Caco-2 (cell line): ENCODE measurements at places on chromosomes 7 and 10. TPM values are rescaled to one million over a fixed set of nuclear protein-coding genes. Genes with fewer than 3 reads are reported as not detected.

DNA sequence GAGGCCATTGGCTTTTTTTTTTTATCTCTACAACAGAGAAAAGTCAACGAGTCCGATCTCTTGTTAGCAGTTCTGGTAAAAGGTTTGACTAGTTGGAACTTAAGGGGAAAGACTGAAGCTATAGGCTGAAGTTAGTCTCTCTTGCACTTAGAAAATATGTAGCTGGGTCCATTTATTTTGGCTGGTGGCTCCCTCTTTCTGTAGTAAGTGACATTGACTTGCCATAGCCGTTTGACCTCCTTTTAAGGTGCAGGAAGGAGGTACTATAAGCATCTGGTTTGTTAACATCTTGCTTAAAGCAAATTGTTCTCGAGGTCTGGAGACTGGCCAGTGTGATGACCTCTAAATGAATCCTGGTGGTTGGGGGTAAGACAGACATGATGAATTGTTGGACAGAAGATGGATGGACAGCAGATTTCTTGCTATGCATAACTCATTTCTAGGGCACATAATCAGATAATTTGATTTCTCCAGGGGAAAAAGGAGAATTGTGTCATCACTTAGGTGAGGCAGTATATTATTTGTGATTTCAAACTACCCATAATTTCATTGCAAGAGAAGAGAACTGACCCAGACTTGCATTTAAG, 356.3 kb upstream of the GALNT17 start:
- peaks cover 4% of the 10 kb centered on the region; the same call in 1 of the 2 replicates for H3K36me3 ChIP-seq
- H3K4me1 ChIP-seq = peaks cover 2% of the 10 kb centered on the region; the same call in 1 of the 2 replicates
- H3K4me3 ChIP-seq = no peak overlapping the region
- H3K27ac ChIP-seq = no peak overlapping the region
- H3K27me3 ChIP-seq = no peaks in the 10 kb centered on the region
- DNase-seq = no peak

HPSE2 gene
- not detected in 2 replicates for total RNA-seq

CLRN3 gene
- 0.93 and 1.1 TPM in 2 replicates for total RNA-seq

DNA sequence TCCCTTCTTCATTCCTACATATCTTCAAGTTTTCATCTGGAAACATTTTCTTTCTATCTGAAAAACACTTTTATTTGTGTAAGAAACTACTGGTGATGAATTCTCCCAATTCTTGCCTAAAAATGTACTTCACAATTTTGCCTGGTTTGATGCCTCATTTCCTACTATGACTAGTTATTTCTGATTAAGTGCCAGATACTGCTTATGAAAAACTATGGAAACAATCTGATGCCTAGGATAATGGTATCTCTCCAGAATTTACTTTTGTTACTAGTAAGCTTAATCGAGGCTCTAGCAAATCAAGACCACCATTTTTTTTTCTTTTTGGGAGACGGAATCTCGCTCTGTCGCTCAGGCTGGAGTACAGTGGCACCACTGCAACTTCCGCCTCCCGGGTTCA, 31.3 kb downstream of the CACUL1 start:
- no peak overlapping the region for H3K27ac ChIP-seq
- H3K36me3 ChIP-seq = peaks cover 2% of the 10 kb centered on the region
- no peaks in the 10 kb centered on the region for H3K27me3 ChIP-seq
- H3K4me1 ChIP-seq = no peaks in the 10 kb centered on the region

DNA sequence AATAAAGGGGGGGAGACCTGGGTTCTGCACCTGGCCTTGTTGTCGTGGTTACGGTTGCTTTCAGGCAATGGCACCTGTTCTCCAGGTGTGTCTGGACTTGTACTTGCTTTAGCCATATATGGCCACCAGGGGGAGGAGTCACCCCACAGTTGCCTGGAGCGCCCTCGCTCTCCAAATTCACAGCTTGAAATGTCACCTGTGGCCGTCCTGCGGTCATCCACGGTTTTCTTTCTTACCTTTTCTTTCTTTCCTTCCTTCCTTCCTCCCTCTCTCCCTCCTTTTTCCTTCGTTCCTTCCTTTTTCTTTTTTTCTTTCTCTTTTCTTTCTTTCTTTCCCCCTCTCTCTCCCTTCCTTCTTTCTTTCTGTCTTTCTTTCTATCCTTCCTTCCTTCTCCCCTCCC, 157.2 kb upstream of the ZNF92 start:
- H3K4me1 ChIP-seq = no peaks in the 10 kb centered on the region
- no peak overlapping the region for H3K27ac ChIP-seq
- no peak overlapping the region for H3K4me3 ChIP-seq
- no peaks in the 10 kb centered on the region for H3K36me3 ChIP-seq

GRCh38 chr7:69753981-69754380, 155.7 kb downstream of the AUTS2 start:
- no peaks in the 10 kb centered on the region for H3K27me3 ChIP-seq
- H3K4me1 ChIP-seq = peaks cover 10% of the 10 kb centered on the region
- H3K4me3 ChIP-seq = no peak overlapping the region
- DNase-seq = no peak

DNA sequence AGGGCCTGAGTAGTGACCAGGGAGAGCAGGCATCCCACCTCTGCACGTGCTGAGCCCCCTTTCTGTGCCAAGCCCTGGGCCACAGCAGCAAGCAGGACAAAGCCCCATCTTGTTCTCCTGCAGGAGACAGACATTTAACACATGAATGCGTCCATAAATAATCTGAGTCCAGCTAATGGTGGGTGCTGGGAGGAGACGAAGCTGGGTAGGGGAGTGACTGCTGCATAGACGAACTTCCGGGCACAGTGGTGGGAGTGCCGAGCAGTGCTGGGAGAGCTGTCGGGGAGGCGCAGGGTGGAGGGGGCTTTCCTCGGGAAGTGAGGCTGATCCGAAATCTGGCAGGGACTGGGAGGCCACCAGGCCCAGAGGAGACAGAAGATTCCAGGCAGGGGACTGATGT, 35.2 kb upstream of the SLC29A3 start:
- 0 out of 2 replicates have a peak, but pooled peaks cover 5% of the 10 kb centered on the region for H3K4me1 ChIP-seq
- H3K27me3 ChIP-seq = no peaks in the 10 kb centered on the region
- no peaks in the 10 kb centered on the region for H3K36me3 ChIP-seq
- no peak overlapping the region for H3K4me3 ChIP-seq

IDI2 gene
- total RNA-seq = not detected in 2 replicates

NKX1-2 gene
- 2.0 and 2.8 TPM in 2 replicates for total RNA-seq

ZNF853 gene
- 10.1 and 12.3 TPM in 2 replicates for total RNA-seq

DNA sequence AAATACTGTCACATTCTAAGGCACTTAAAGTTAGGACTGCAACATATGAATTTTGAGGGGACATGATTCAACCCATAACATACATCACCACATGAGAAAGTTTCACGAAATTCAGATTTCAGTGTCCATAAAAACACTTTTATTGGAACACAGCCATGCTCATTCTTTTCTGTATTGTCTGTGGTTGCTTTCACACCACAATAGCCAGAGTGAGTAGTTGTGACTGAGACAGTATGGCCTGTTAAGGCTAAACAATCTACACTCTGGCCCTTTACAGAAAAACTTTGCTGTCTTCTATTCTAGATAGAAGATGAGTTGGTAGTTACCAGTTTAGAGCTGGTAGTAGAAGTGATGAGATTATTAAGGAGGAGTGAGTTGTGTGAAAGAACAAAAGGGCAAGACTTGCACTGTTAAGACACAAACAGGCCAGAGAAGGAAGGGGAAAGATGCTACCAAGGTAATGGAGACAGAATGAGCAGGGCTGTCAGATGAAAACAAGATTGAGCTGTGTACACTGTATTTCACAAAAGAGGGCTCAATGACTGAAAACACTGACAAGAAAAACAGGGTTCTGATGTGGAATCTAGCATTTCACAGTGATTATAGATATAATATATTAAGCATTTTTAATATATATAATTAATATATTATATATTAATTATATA, 108.6 kb downstream of the PPP1R3A start:
- no peak overlapping the region for H3K27ac ChIP-seq
- no peaks in the 10 kb centered on the region for H3K27me3 ChIP-seq
- DNase-seq = no peak
- H3K4me1 ChIP-seq = no peaks in the 10 kb centered on the region

GRCh38 chr10:4663162-4663992, 162.6 kb upstream of the AKR1E2 start:
- H3K36me3 ChIP-seq = no peaks in the 10 kb centered on the region
- peak overlapping the region; percentile 84 for H3K27ac ChIP-seq
- peaks cover 27% of the 10 kb centered on the region for H3K4me1 ChIP-seq
- no peaks in the 10 kb centered on the region for H3K27me3 ChIP-seq
- no peak overlapping the region for H3K4me3 ChIP-seq

- no peaks in the 10 kb centered on the region for H3K36me3 ChIP-seq
- H3K27me3 ChIP-seq = no peaks in the 10 kb centered on the region
- H3K27ac ChIP-seq = no peak overlapping the region
- no peak for DNase-seq
- H3K4me1 ChIP-seq = no peaks in the 10 kb centered on the region
Measured at GRCh38 chr7:118863966-118864365, 639.5 kb downstream of the ANKRD7 start.

DNA sequence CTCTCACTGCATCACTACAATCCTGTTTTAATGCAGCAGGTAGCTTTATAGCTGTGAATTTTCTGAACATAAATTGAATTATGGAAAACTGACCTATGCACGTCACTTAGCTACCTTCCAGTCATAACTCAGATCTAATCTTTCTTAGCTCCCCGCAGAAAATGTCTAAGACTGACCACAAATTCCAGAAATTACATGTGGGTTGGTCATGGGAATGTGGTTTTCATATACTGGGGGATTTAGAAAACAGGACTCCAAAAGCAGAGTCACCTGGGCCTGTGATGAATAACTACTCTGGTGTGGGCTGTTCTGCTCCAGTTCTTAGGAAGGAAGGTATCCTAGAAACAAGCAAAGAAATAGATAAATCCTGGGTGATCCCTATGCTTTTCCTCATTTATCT, 178.4 kb upstream of the LRRTM3 start:
- DNase-seq = no peak
- no peak overlapping the region for H3K27ac ChIP-seq
- H3K27me3 ChIP-seq = no peaks in the 10 kb centered on the region

DNA sequence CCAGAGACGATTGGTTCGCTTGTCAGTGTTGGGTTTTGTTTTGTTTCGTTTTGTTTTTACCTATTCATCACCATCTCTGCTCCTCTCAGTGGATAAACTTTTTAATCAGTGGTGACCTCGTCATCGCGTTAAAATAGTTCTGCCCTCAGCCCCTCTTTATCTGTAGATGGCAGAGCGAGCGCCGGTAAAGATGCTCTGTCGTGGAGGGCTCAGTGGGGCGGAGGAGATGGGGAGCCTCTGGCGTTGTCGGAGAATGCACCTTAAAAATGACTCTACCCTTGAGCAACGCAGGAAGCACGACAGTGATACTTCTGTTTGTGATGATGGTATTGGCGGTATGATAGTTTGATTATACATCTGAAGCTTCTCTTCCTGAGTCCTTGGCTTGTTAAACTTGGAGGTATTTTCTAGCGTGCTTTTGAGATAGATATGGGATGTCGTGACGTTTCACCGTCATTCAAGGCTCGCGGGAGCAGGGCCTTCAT, 554 bp downstream of the CSGALNACT2 start:
- H3K27ac ChIP-seq = peak overlapping the region; percentile 62
- H3K4me3 ChIP-seq = peak overlapping the region; percentile 95
- H3K27me3 ChIP-seq = peaks cover 1% of the 10 kb centered on the region

DNA sequence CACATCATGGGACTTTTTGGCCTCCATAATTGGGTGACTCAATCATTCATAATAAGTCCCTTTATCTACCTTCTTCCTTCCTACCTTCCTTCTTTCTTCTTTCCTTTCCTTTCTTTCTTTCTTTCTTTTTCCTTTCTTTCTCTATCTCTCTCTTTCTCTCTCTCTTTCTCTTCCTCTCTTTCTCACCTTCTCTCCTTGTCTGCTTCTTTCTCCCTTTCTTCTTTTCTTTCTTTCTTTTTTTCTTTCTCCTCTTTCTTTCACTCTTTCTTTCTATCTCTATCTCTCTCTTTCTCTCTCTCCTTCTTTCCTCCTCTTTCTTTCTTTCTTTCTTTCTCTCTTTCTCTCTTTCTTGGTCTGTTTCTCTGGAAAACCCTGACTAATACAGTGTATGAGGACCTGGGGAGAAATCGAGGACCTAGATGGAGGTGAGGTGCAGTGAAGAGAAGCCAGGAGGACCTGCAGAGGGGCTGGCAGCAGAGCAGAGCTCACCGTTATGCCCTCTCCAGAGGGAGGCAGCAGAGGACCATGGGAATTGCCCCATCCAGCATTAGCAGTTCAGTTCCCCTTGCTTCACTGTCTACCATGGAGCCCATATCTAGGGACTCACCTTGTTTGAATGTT, 52.7 kb upstream of the BTRC start:
- peak; percentile 74 for DNase-seq
- H3K27me3 ChIP-seq = peaks cover 3% of the 10 kb centered on the region
- no peak overlapping the region for H3K27ac ChIP-seq
- no peak overlapping the region for H3K4me3 ChIP-seq
- no peaks in the 10 kb centered on the region for H3K4me1 ChIP-seq
- H3K36me3 ChIP-seq = no peaks in the 10 kb centered on the region

CAV1 gene
- total RNA-seq = 4.9 and 6.0 TPM in 2 replicates

DNA sequence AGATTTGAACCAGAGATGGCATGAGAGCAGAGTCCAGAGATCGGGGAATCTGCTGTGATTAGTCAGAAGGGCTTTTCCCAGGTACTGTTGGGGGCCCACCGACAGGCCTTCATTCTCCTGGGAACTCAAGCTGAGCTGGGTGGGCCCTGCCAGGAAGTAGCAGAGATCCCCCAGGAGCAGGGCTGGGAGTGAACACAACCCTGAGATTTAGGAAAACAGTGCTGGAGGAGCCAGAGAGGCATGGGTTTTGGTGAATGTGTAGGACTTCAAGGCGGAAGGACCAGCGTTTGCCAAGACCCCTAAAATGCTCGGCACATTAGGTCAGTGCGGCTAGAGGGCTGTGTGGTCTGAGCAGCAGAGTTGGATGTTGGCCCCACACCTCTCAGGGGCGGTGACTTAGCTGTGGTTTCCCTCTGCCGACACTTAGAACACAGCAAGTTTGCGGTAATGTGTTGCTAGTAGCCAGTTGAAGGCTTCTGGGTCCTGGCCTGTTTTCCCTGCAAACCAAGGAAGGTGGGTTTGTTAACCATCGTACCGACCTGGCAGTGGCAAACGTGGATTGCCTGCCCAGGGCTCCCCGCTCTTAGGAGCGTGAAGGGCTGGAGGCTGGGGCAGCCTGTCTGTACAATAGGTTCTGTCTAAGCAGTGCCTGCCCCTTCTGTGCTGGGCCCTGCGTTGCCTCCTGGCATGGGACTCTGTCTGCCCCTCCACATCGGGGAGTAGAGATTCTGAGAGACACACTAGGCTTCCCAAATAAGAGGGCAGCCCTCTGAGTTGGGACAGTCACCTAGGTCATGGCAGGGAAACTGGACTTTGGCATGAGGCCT, 14.0 kb downstream of the NACAD start:
- H3K4me3 ChIP-seq = no peak overlapping the region
- H3K4me1 ChIP-seq = no peaks in the 10 kb centered on the region
- no peak overlapping the region for H3K27ac ChIP-seq
- DNase-seq = no peak

- no peak overlapping the region for H3K27ac ChIP-seq
- DNase-seq = no peak
- no peak overlapping the region for H3K4me3 ChIP-seq
- H3K4me1 ChIP-seq = no peaks in the 10 kb centered on the region
Measured at GRCh38 chr7:103504505-103505135, 58.6 kb upstream of the SLC26A5 start.

GRCh38 chr10:133295426-133296320, 13.0 kb downstream of the TUBGCP2 start:
- H3K4me3 ChIP-seq = no peak overlapping the region
- no peaks in the 10 kb centered on the region for H3K27me3 ChIP-seq

- H3K36me3 ChIP-seq = no peaks in the 10 kb centered on the region
- DNase-seq = peak; percentile 24
- H3K4me3 ChIP-seq = peak overlapping the region; percentile 97
- no peaks in the 10 kb centered on the region for H3K27me3 ChIP-seq
Measured at GRCh38 chr10:32054094-32054493, 2.1 kb downstream of the KIF5B start.
